ENCODE measurements at places on chromosomes 12 and 14. TPM values are rescaled to one million over a fixed set of nuclear protein-coding genes. Genes with fewer than 3 reads are reported as not detected.

SERPINA5 gene
- total RNA-seq = not detected

RPGRIP1 gene
- total RNA-seq = not detected

INHBC gene
- total RNA-seq = not detected

TMTC1 gene
- total RNA-seq = 51.4 TPM

HOXC6 gene
- 2.5 TPM for total RNA-seq

CEBPE gene
- total RNA-seq = not detected

MGP gene
- total RNA-seq = 11.2 TPM

SLCO1B1 gene
- not detected for total RNA-seq

FGF23 gene
- total RNA-seq = not detected
